ENCODE measurements at places on chromosomes 3 and 15.

- DNase-seq = no peak
These were observed 80.6 kb upstream of the P2RY1 start for GRCh38 chr3:152754303-152754702.

DNA sequence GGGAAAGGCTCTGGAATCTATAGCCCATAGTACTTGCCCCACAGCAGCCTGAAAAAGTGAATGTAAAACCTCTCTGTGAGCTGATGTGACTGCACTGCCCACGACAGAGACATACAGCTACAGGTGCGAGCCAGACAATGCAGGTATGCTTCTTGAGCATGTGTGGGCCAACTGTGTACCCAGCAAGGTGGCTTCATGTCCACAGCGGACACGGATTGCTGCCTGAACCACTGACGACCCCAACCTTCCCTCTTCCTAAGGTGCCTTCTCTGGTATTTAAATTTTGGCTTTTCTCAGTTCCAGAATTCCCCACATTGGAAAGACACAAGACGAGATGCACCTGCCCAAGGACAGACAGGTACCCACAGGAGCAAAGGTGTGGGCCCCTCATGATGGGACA lies 65.8 kb downstream of the SCN5A start:
- DNase-seq = no peak

DNA sequence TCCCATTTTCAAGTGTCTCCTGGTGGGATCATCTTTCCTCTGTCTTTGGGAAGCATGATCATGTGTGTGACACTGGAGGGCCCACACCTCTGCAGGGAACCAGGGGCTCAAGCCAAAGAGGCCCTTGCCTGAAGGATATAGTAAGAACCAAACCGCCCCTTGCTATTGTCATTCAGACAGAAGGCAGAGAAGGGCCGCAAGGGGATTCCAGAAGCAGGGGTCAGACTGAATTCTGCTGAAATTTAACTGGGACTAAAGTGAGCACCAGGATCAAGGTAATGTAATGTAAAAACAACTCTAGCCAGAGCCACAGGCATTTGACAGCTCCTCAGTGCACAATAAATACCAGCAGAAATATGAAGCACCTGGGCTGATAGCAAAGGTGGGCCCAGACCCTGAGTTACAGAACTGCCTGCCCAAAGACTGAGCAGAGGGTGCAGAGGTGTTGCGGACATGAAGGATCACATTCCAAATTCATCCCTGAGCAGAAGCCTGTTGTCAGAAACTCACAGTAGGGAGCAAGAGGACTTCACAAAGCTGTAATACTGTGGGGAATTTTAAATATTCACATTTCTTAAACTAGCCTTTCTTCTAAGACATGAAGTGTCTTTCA lies 46.0 kb upstream of the RASGRF1 start:
- no peak for DNase-seq

GRCh38 chr3:107987036-107987939 lies 103.5 kb downstream of the CD47 start:
- peak; percentile 66 for DNase-seq

DNA sequence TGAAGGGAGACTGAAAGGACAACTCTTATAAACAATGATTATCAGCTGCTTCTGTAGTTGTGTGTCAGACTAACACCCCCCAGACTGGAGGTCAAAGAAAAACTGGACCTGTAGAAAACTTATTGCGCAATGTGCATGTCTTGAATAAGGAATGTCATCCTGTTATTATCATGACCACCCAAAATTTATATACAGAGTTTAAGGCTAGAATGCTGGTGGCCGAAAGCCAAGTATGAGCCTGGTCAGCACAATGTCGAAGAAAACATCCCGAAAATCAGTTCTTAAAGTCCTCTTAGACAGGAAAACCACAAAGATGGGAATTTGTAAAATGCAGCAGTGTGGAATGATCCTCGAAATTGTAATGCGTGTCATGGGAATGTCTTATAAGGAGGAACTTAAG lies 29.3 kb downstream of the RFTN1 start:
- DNase-seq = peak; percentile 47

GRCh38 chr15:40115670-40116093 lies 7.0 kb upstream of the BMF start:
- peak; percentile 89 for DNase-seq

- DNase-seq = peak; percentile 19
These were observed 843 bp downstream of the CHRNA5 start for GRCh38 chr15:78565951-78566774.

DNA sequence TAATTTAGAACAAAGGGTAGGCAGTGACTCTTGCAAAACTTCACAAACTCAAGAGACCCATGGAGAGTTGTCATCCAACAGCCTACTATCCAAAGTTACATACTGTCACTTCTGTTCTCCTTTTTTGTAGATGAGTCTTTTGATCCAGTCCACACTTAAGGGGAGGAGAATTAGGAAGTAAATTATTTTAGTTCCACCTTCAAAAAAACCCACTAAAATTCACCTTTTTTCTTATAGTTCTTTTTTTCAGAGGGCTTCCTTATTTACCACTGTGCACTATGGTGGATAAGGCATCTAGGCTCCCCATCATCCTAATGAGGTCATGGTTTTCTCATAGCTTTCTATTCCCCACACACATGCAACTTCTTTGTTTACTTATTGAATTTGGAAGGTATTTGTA lies 8.6 kb upstream of the TCAIM start:
- no peak for DNase-seq

DNA sequence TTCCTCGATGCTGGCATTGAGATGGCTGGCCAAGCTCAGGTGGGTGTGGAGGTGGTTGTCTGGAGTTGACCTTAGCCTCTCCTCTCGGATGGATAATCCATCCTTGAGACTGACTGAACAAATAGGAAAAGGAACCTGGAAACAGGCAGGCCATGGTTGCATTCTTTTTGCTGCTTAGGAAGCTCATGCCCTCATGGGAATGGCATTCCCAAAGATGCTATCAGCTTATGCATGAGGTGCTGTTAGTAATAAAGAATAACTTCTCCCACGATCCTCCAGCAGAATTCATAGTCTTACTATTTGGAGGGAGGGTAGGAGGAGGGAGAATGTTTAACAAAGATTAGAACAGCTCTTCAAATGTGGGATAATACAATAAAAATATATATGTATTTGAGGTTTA lies 303.0 kb upstream of the TPM1 start:
- no peak for DNase-seq

DNA sequence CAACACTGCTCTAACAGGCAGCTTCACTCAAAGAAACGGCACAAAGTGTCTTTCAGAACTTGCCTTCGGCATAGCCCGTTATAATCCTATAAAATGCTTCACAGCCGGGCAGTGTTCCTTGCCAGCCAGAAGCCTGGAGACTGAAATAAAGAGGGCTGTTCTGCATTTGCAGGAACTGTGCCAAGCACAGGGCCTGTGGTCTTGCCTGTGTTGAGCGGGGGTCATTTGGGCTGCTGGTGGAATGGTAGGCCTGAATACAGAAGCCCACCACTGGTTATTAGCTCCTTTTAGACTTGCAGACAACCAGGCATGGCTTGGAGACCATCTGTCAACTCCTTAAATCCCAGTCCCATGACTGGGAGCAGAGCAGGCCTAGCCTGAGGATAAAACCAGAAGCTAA lies 4.7 kb upstream of the ARHGEF3 start:
- no peak for DNase-seq

GRCh38 chr3:149321136-149321535 lies 12.3 kb downstream of the TM4SF18 start:
- DNase-seq = no peak

DNA sequence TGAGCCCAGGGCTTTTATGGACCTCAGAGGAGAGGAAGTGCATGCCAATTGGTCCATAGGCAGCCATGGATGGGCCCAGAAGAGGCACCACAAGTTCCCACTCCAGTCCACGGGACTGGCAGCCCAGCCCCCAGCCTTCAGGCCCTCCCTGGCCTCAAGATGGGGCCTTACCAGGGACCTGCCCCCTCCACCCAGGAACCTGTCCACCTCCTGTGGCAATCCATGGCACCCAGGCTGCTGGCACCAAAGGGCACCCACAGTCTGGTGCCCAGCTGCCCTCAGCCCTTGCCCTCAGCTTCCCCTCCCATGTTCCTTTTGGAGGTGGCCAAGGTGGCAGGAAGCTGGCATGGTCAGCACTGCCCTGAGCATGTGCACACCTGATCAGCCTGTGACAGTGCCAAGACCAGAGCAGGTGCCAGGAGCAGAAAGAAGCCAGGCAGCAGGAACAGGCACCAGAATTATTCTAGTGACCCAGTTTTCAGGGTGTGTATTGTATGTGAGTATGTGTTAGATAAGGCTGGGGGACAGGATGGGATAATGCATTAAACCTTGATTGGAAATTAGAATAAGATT lies 415.0 kb downstream of the NTRK3 start:
- peak; percentile 14 for DNase-seq

DNA sequence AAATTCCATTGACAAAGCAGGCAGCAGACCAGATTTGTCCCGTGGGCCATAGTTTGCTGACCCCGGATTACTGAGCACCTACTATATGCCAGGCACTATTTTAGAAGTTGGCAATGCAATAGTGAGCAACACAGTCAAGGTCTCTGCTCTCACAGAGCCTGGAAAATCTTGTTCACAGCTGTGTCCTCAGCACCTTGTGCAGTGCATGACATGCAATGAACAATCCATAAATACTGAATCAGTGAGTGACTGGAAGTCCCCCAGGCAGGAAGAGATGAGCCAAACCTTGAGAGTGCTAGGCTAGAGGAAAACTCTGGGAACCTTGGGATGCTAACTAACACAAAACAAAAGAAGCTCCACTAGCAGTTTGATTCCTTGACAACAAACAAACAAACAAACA lies 14.4 kb downstream of the TM4SF1 start:
- DNase-seq = peak; percentile 41

- DNase-seq = no peak
These were observed 2.8 kb upstream of the GNAI2 start for GRCh38 chr3:50233176-50233575.

GRCh38 chr3:49869525-49870126 lies at the start of gene CAMKV:
TSS of gene CAMKV (minus strand) at chr3:49869906. CDS start at chr3:49862388, 7,518 bp downstream.
- DNase-seq = peak; percentile 21

GRCh38 chr15:94970096-94970495 lies 738.7 kb downstream of the MCTP2 start:
- no peak for DNase-seq

All from body of pancreas (tissue), 4 donors.